ENCODE measurements at places on chromosomes 6 and 20. TPM values are rescaled to one million over a fixed set of nuclear protein-coding genes. Genes with fewer than 3 reads are reported as not detected.

DNA sequence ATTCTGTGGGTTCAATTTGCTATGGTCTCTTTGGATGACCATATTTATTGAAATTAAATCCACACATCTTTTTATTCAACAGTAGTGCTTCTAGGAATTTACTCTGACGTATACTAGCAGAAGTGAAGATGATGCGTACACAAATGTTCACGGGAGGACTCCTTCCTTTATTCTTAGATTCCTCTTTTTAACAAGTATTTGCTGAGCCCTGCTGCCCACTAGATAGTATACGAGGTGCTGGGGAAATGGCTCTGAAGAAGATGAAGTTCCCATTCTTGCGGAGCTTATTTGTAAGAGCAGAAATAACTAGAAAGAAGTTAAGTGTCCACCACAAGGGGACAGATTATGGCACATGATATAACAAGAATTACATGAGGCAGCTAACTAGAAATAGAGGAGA, 145.2 kb downstream of the DOK5 start:
- DNase-seq: no peak

DNA sequence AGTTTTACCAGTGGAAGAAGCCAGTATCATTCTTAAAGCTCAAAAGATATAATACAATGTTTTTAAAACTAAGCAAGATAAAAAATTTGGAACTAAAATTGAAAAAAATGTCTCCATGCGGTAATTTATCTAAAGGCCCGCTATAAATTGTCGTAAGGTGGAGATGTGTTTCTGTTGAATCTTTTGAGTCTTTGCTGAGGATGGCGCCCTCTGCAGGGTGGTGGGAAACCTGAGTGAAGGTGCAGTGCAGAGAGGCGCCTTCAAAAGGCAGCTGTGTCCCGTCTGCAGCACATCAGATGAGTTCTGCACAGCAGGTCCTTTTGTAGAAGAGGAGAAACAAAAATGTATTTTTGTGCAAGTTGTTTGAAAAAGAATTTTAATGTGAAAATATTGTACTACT, 29.4 kb upstream of the KIF25 start:
- no peak for DNase-seq

DNA sequence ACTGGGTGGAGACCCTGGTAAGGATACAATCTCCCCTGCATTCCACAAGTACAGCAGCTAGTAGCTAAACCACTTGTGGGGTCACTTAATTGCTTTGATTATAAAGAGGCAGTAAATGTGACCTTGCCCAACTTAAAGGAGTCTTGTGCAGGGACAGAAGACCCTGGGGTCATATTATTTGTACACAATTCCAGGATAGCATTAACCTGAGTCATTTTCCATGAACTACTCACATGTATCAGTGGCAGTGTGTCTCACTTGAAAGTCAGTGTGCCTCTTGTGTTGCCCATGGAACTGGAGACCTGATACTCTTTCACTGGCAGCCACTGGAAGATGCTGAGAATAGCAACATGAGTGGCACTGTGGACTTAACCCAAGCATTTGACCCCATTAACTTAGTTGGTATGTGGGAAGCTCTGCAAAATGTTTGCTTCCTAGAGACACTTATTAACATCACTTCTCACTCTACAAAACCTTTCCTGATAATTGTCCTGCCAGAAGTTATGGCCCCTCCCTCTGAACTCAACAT, 28.9 kb downstream of the CLIC5 start:
- no peak for DNase-seq

GRCh38 chr6:143191361-143191760, 130.7 kb downstream of the AIG1 start:
- DNase-seq: no peak

DNA sequence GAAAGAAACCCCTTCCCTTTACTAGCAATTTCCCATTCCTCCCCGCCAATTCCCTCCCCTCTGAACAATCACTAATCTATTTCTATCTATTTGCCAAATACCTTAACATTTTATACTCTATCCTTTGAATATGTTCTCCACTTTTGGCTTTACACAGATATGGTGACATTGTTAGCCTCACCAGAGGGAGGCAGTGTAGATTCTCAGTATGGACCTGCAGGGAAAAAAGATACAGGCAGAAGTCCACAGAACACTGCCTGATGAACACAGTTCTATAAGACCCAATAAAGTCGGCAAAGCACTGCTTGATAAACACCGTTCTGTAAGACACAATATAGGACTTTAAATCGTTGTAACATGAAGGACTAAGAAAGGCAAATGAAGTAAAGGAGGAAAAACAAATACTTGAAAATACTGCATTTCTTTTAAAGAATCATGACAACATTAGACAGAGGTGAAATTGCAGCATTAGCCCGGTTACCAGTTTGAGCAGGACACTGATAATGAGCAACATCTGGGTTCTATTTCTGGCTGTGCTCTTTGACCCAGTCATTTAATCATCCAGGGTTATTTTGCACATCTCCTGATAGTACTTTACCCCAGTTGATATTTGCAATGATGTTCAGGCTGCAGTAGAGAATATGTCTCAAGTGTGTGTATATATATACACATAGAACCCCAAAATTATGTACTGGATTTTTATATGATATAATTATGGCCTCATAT, 296.8 kb downstream of the UTRN start:
- peak; percentile 19 for DNase-seq

DNA sequence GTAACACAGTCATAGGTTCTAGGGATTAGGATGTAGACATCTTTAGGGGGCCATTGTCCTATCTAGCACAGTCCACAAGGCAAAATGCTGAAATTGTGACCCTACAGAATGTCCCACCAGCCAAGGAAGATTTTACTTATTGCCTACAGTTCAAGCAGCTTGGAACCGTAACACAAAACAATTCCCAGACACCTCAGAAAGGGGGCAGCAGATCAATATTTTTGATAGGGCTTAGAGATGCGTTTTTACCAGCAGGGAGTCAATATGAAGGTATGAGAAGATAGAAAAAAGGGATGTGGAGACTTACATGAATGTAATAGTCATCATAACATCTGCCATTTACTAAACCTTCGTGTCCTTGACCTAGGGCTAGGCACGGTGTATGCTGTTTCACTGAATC, 81.0 kb downstream of the TMEM170B start:
- DNase-seq: no peak

DNA sequence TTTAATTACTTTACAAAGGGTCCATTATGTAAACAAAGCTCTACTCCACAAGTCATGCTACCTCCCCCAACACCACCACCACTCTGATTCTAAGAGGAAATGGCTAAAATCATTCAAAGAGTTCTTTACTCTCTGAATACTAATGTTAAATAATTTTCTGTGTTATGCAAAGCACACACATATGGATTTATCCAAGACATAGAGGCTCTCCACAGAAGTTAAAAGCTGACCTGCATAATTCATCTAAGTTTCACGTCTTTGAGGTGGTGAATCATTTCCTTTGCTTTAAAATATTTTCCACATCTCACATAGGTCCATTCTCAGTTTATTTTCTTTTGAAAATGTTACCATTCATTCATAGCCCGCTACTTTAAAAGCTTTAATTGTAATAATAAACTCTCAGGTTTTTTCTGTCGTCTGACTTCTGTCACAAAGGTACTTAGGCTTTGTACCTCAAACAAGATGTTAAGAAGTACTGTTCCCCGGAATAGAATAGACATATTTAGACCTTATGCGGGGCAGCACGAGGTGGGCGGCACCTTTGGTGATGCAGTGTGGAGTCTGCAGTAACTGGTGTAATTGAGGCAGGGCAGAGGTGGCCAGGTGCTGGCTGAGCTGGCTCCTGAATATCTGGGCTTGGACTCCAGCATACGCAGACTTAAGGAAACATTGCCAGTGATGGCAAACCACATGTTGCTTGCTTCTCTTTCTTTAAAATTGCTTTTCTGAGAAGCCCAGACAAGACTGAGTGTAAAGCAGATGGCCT, 55.8 kb downstream of the KIF6 start:
- DNase-seq: peak; percentile 26

DNA sequence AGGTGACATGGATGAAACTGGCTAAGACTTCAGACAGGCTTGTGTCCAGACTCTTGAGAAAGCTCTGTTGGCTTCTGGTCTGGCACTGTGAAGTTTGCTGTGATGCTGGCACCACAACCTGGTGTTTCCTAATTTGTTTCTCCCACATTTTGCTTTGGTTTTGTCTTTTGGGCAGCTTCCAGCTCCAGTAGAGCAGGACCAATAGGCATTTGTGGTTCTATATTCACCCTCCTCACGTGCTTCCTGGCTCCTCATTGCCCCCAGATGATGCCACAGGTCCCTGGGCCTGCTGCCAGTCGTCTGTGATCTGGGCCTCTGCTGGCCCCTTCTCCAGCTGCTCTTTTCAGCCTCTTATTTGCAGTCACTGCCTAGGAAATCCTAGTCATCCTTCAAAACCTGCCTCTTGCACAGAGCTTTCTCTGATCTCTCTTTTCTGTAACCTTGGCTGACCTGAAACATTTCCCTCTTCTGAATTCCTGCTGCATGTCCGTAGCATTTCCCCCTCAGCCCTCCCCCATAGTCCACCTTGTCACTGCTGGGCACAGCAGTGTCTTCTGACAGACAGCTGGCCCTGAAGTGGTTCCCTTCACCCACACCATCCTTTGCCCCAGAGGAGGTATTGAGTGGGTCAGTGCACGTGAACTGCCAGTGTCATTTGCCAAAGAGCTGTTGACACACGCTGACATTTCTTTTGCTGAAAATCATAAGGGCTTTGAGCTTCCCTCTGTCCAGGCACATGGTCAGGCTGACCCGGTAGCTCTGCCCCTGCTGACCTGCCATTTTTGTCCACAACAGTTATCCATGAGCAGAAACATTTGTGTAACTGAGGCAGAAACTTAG, 63.0 kb downstream of the PTPN1 start:
- peak; percentile 94 for DNase-seq

DNA sequence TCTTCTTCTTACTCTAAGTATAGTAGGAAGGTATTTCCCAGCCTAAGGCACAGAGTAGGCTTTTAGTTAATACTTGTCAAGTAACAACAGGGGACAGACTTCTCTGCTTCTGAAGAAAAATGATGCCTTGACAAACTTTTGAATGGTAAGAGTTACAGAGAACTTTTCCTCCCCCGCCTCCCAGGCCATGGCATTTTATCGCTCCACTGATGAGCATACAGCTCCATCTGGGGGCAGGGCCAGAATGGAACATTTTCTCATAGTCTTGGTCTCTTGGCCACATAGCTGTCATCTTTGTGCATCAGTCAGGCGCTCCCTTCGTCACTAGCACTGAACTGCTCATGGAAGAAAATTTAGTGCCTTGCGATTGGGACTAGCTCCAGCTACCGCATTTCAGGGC, 1066.8 kb upstream of the CITED2 start:
- peak; percentile 15 for DNase-seq

GRCh38 chr6:77457720-77458349, 5.5 kb downstream of the HTR1B start:
- DNase-seq: peak; percentile 82

DNA sequence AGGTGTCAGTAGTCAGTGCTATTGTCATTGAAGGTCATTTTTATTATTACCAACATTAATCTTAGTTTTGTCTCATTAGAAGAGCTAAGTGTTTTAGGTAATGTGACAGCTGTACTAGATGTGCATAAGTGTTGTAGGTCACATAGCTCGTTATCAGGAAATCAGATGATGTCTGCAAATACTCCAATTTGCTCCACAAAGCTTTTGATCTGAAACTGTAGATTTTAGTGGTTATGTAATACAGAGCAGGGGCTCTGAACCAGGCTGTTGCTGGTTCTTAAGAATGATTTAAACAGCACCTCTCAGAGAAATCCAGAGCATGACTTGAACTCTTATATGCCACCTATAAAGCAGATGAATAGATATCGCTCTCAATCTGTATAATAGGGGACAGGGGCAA, 2.5 kb downstream of the IL17F start:
- DNase-seq: no peak

DNA sequence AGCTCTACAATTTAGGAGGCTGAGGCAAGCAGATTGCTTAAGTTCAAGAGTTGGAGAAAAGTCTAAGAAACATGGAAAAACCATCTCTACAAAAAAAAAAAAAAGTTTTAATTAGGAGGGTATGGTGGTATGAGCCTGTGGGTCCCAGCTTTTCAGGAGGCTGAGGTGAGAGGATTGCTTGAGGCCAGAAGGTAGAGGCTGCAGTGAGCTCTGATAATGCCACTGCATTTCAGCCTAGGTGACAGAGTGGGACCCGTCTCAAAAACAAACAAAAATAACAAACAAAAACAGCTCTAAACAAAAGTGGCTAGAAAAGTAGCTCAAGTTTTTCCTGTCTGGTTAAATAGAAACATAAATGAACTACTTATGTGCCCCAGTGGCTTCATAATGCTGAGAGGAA, 2133.6 kb upstream of the DEFB115 start:
- DNase-seq: no peak

- no peak for DNase-seq
Measured at GRCh38 chr20:823574-823902, 10.0 kb upstream of the FAM110A start.

- DNase-seq: no peak
Measured at GRCh38 chr20:61535536-61535935, 283.5 kb downstream of the CDH4 start.

DNA sequence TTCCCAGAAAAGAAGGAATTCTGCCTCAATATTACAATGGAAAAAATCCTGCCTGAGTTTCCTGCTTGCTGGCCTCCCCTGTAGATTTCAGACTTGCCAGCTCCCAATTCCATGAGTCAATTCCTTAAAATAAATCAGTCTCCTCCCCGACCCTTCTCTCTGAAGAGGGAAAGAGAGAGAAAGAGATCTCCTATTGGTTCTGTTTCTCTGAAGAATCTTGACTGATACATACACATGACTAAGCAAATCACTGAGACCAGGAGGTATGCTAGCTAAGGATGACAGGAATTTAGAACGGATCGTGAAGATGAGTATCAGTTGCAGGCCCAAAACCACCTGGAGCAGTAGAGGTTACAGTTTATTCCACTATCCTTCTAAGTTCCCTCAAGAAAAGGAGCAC, 11.3 kb upstream of the RBM24 start:
- no peak for DNase-seq

- DNase-seq: no peak
Measured at GRCh38 chr20:46581391-46581790, 30.9 kb upstream of the OCSTAMP start.

DNA sequence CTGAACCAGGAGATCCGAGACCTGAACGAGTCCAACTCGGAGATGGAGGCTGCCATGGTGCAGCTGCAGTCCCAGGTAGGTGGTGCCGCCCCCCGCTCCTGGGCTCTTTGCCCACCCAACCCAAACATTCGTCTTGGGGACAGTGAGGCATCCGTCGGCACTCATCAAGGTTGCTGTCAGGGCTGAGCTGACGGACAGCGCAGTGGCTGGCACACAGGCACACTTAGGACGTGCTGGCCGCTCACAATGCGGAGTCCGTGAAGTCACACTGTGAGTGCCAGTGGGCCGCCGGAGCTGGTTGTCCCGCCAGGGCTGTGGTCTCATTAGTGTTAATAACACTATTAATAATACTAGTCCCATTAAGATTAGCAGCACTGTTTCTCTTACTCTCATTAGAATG, 18.2 kb upstream of the PCMTD2 start:
- no peak for DNase-seq

PIGU gene
- total RNA-seq: 35.8 TPM

DNAH8 gene
- not detected for total RNA-seq

SLC35F1 gene
- total RNA-seq: 0.18 TPM

BNIP5 gene
- not detected for total RNA-seq

C6orf52 gene
- not detected for total RNA-seq

SLC35D3 gene
- total RNA-seq: not detected

HLA-B gene
- 677 TPM for total RNA-seq

POU5F1 gene
- total RNA-seq: not detected

HIVEP1 gene
- 7.2 TPM for total RNA-seq

ME1 gene
- total RNA-seq: 49.6 TPM

DYNLT2 gene
- 0.50 TPM for total RNA-seq

ID1 gene
- 489 TPM for total RNA-seq

DCBLD1 gene
- total RNA-seq: 17.3 TPM

Data from H4 (cell line).